ENCODE measurements at places on chromosomes 7 and 10. TPM values are rescaled to one million over a fixed set of nuclear protein-coding genes. Genes with fewer than 3 reads are reported as not detected.

- DNase-seq: no peak
- no peak overlapping the region for H3K4me3 ChIP-seq
- no peaks in the 10 kb centered on the region for H3K36me3 ChIP-seq
- peaks cover 10% of the 10 kb centered on the region for H3K4me1 ChIP-seq
- no peak overlapping the region for H3K27ac ChIP-seq
Measured at GRCh38 chr7:135707570-135707966, 20.4 kb downstream of the SLC13A4 start.

DNA sequence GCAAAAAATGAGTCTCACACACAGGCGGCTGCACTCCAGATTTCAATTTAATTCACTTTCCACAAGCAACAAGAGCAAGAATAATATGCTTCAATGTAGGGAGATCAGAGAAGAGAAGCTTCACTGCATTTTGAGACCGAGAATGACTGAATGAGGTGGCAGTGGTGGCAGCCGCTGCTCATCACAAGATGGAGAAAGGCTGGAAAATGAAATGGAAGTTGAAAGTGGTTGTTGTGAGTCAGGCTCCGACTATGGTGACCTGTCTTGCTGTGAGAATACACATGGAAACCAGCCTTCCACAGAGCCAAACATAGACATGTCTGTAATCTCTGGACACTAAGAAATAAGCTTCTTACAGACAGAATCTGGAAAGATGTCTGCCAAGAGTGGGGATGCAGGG lies 499.6 kb upstream of the LRRN3 start:
- H3K4me1 ChIP-seq: peaks cover 3% of the 10 kb centered on the region
- H3K4me3 ChIP-seq: no peak overlapping the region
- H3K36me3 ChIP-seq: no peaks in the 10 kb centered on the region
- H3K27ac ChIP-seq: no peak overlapping the region
- DNase-seq: no peak

DNA sequence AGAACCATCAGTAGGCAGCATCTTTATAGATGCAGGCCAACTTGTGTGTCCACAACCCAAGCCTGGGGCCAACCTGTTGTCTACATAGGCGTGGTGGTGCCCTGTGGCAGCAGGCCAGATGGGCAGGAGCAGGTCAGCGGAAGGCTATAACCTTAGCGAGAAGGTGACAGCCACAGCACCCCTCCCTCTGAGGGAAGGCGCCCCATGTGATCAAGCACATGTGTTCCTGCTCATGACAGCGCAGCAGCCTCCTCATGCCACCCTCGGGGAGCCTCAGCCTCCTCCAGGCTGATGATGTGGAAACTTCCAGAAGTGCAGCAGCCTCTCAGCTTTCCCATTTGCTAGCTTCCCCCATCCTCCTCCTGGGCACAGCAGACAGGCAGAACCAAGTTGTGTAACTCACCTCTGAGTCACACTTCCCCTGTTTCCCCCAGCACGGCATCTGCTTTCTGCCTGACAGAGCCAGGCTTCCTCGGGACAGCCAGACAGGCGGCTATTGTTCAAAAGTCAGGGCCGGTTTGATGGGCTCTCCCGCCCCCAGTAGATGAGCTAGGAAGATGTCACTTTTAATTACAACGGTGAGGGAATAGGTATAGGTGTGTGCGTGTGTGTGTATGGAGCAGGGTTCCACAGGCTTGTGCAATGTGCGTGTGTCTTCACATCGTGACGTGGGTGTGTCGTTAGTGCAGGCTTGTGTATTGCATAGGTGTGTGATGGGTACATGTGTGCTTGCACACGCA lies 312.0 kb upstream of the ZMIZ1 start:
- no peaks in the 10 kb centered on the region for H3K27me3 ChIP-seq
- no peak overlapping the region for H3K4me3 ChIP-seq
- no peaks in the 10 kb centered on the region for H3K36me3 ChIP-seq
- peak overlapping the region; percentile 62 for H3K27ac ChIP-seq
- peak; percentile 93 for DNase-seq

GRCh38 chr7:55061726-55062499 lies 43.1 kb downstream of the EGFR start:
- no peak for DNase-seq
- no peaks in the 10 kb centered on the region for H3K27me3 ChIP-seq
- H3K4me1 ChIP-seq: peaks cover 66% of the 10 kb centered on the region

- DNase-seq: no peak
- no peaks in the 10 kb centered on the region for H3K36me3 ChIP-seq
- H3K4me1 ChIP-seq: peaks cover 11% of the 10 kb centered on the region
- H3K27me3 ChIP-seq: no peaks in the 10 kb centered on the region
- H3K4me3 ChIP-seq: no peak overlapping the region
- no peak overlapping the region for H3K27ac ChIP-seq
Measured at GRCh38 chr10:86345296-86345858, 21.2 kb downstream of the GRID1 start.

DNA sequence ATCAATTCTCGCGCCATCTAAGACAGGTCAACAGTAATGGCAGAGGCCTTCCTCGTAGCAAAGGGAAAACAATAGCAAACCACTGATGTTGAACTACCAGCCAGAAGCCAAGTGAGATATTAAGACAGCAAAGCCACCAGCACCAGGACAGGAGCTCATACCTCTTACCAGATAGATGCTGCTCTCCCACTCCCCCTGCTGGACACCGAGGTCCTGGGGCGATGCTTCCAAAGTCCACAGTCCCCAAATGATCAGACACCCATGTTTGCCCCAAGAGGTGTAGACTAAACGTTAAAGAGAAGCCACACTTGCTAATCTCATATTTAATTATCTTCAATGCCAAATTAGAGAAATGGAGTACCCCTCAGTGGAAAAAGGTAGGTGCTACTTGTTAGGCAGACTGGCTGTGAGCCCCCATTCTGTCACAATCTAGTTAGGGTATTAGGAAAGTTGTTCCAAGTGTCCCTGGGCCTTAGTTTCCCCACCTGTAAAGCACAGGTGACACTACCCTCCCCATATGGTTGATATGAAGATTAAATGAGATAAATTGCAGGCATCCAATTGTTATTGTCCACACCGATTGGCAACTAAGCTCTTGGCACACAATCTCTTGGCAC lies 39.9 kb downstream of the TOMM7 start:
- no peaks in the 10 kb centered on the region for H3K36me3 ChIP-seq
- H3K4me1 ChIP-seq: peaks cover 36% of the 10 kb centered on the region
- DNase-seq: peak; percentile 71
- H3K27ac ChIP-seq: no peak overlapping the region
- H3K4me3 ChIP-seq: no peak overlapping the region

- no peak for DNase-seq
- H3K27me3 ChIP-seq: peaks cover 4% of the 10 kb centered on the region
- H3K36me3 ChIP-seq: no peaks in the 10 kb centered on the region
- H3K4me3 ChIP-seq: no peak overlapping the region
- H3K27ac ChIP-seq: no peak overlapping the region
Measured at GRCh38 chr7:25495342-25496250, 267.3 kb upstream of the NPVF start.

DNA sequence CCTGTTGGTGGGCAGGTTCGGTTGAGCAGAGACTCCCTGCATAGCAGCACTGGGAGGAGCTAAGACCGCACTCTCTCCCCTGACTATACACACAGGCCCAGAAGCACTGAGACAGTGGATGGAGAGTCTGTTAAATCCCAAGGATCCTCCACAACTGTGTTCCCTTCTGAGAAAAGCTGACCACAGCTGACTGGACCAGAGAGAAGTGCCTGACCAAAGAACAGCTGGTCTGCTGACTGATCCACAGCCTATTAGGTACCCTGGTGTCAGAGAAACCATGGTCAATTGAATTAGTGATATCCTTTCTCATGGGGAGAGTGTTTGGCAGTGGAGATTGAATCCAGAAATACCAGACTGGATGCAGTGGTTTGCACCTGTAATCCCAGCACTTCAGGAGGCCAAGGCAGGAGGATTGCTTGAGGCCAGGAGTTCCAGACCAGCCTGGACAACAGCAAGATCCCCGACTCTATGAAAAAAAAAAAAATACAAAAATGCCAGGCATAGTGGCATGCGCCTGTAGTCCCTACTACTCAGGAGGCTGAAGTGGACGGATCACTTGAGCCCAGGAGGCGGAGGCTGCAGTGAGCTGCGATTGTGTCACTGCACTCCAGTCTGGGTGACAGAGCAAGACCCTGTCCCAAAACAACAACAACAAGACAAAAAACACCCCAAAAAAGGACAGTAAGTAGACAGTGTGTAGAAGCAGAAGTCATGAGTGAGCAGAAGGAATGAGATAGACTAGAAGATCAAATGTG lies 25.6 kb downstream of the STYXL1 start:
- no peak overlapping the region for H3K27ac ChIP-seq
- peaks cover 37% of the 10 kb centered on the region for H3K36me3 ChIP-seq
- H3K27me3 ChIP-seq: no peaks in the 10 kb centered on the region

- H3K36me3 ChIP-seq: no peaks in the 10 kb centered on the region
- no peaks in the 10 kb centered on the region for H3K27me3 ChIP-seq
- H3K4me1 ChIP-seq: no peaks in the 10 kb centered on the region
- H3K27ac ChIP-seq: no peak overlapping the region
Measured at GRCh38 chr10:123530166-123530870, 135.8 kb upstream of the GPR26 start.

DNA sequence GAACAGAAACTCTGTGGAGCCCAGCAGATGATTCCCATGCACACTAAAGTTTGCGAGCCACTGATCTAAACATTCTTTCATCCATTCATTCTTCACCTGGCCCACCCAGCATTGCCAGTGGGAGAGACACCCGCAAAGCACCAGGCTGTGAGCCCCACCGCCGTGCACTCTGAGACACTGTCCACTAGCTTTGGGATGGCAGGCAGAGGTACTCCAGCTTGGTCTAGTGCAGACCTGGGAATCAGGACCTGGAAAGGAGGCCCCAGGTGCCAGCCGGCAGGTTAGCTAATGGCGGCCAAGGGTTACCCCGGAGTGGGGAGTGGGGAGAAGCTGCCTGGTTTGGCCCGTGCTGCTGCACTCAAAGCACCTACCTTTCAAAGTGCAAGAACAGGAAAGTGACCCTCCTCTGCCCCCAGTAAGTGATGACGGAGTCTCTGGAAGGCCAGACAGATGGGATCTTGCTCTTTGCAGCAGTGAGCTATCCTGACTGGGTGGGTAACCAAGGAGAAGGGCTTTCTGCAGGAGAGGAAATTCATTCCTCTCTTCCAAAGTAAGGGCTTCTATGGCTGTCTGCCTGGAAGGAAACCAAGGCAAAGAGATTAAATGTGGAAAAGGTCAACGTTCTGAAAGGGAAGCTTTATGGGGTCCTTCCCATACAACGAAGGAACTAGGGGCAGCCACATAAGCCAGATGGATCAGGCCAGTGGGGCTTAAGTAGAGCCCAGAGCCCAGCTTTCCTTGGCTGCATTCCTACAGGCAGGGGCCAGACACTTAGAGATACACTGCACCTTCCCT lies 74.2 kb upstream of the LRRC4 start:
- peaks cover 12% of the 10 kb centered on the region for H3K4me1 ChIP-seq
- H3K27ac ChIP-seq: no peak overlapping the region
- H3K4me3 ChIP-seq: no peak overlapping the region
- H3K27me3 ChIP-seq: peaks cover 42% of the 10 kb centered on the region

GRCh38 chr7:101952355-101953247 lies 135.2 kb downstream of the CUX1 start:
- peaks cover 10% of the 10 kb centered on the region for H3K4me1 ChIP-seq
- no peak overlapping the region for H3K4me3 ChIP-seq
- H3K27me3 ChIP-seq: no peaks in the 10 kb centered on the region
- H3K27ac ChIP-seq: no peak overlapping the region
- DNase-seq: peak; percentile 16

- H3K27me3 ChIP-seq: no peaks in the 10 kb centered on the region
- H3K36me3 ChIP-seq: no peaks in the 10 kb centered on the region
- H3K4me1 ChIP-seq: no peaks in the 10 kb centered on the region
- H3K27ac ChIP-seq: no peak overlapping the region
Measured at GRCh38 chr10:105950410-105950809, 1214.1 kb downstream of the SORCS1 start.

DNA sequence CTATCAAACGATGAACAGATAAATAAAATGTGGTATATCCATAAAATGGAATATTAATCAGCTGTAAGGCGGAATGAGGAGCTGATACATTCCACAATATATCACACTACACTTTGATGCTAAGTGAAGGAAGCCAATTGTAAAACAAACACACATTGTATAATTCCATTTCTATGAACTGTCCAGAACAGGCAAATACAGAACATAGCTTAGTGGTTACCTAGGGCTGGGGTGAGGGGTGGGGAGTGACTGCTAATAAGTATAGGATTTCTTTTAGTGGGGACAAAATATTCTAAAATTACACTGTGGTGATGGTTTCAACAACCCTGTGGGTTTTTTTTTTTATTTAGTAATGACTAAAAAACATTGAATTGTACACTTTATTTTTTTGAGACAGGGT lies 82.1 kb upstream of the SLC26A5 start:
- no peaks in the 10 kb centered on the region for H3K36me3 ChIP-seq
- DNase-seq: no peak
- no peak overlapping the region for H3K27ac ChIP-seq
- H3K4me3 ChIP-seq: no peak overlapping the region
- no peaks in the 10 kb centered on the region for H3K4me1 ChIP-seq
- H3K27me3 ChIP-seq: peaks cover 11% of the 10 kb centered on the region

GRCh38 chr7:118974836-118975235 lies 750.3 kb downstream of the ANKRD7 start:
- H3K27me3 ChIP-seq: no peaks in the 10 kb centered on the region
- H3K4me1 ChIP-seq: peaks cover 19% of the 10 kb centered on the region
- no peaks in the 10 kb centered on the region for H3K36me3 ChIP-seq
- H3K27ac ChIP-seq: no peak overlapping the region

GRCh38 chr7:80478683-80479082 lies 33.2 kb downstream of the GNAT3 start:
- H3K27ac ChIP-seq: no peak overlapping the region
- H3K4me3 ChIP-seq: no peak overlapping the region
- H3K27me3 ChIP-seq: no peaks in the 10 kb centered on the region
- peaks cover 10% of the 10 kb centered on the region for H3K4me1 ChIP-seq
- DNase-seq: no peak

GRCh38 chr10:75195035-75195763 lies 15.4 kb upstream of the VDAC2 start:
- no peak for DNase-seq
- no peaks in the 10 kb centered on the region for H3K27me3 ChIP-seq
- no peaks in the 10 kb centered on the region for H3K36me3 ChIP-seq
- peak overlapping the region; percentile 18 for H3K27ac ChIP-seq
- H3K4me1 ChIP-seq: peaks cover 21% of the 10 kb centered on the region
- H3K4me3 ChIP-seq: no peak overlapping the region

DNA sequence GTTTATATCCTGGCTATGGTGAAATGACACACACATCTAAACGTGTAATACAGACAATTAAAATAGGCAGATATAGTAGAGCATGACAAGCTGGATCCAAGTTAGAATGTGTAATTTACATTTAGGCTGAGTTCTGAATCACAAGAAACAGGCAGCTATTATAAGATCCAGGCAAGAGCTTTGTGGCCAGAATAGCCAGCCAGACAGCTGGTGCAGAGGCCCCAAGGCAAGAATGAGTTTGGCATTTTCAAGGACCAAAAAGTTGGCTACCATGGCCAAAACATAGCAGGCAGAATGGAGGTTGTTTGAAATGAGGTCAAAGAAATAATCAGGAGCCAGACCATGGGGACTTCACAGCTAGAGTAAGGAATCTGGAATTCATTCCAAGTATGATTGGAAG lies 281.7 kb downstream of the MTERF1 start:
- no peaks in the 10 kb centered on the region for H3K36me3 ChIP-seq
- H3K27me3 ChIP-seq: no peaks in the 10 kb centered on the region
- no peaks in the 10 kb centered on the region for H3K4me1 ChIP-seq
- H3K27ac ChIP-seq: no peak overlapping the region

- no peaks in the 10 kb centered on the region for H3K4me1 ChIP-seq
- no peaks in the 10 kb centered on the region for H3K27me3 ChIP-seq
- no peak overlapping the region for H3K27ac ChIP-seq
- no peak for DNase-seq
Measured at GRCh38 chr7:21318916-21319270, 109.0 kb upstream of the SP4 start.

Gene HOGA1
- not detected for total RNA-seq

Gene UBTD1
- 15.8 TPM for total RNA-seq

Gene GCK
- total RNA-seq: 0.13 TPM

Gene GOLGA7B
- total RNA-seq: 0.03 TPM

Gene CYCS
- total RNA-seq: 170 TPM

Gene CRHR2
- total RNA-seq: not detected

Gene UCMA
- not detected for total RNA-seq

Gene ZNF735
- total RNA-seq: not detected

Gene RBM28
- total RNA-seq: 23.8 TPM

Data from SJSA1 (cell line).